ENCODE measurements at places on chromosomes 1 and 21.
A peak's percentile ranks its signal among the peaks of the same experiment; 100 is the strongest.

- DNase-seq: no peak
These were observed 53.9 kb downstream of the UMODL1 start for GRCh38 chr21:42124826-42125570.

- DNase-seq: no peak
These were observed at the start of gene PRELP for GRCh38 chr1:203475012-203475981. TSS of gene PRELP (plus strand) at chr1:203475806. CDS start at chr1:203483185, 7,379 bp downstream.

- DNase-seq: no peak
These were observed 151.7 kb downstream of the PLA2G4A start for GRCh38 chr1:186980400-186980799.

DNA sequence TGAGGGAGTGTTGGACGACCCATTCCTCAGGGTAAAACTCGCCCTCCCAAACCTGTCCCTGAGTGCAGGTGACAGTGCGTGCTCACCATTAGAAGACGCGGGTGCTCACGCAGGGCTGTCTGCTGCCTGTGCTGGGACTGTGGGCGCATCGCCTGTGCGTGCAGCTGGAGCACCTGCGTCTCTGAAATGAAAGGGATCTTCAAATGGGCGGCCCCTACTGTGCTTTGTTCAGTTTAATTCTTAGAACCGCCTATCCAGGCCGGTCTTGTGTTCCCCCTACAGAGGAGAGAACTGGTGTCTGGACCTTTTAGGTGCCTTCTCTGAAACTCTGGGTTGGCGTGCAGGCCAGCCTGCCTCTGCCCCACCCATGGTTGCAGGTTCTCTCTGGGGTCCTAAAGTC is 125.8 kb downstream of the PCBP3 start:
- no peak for DNase-seq

DNA sequence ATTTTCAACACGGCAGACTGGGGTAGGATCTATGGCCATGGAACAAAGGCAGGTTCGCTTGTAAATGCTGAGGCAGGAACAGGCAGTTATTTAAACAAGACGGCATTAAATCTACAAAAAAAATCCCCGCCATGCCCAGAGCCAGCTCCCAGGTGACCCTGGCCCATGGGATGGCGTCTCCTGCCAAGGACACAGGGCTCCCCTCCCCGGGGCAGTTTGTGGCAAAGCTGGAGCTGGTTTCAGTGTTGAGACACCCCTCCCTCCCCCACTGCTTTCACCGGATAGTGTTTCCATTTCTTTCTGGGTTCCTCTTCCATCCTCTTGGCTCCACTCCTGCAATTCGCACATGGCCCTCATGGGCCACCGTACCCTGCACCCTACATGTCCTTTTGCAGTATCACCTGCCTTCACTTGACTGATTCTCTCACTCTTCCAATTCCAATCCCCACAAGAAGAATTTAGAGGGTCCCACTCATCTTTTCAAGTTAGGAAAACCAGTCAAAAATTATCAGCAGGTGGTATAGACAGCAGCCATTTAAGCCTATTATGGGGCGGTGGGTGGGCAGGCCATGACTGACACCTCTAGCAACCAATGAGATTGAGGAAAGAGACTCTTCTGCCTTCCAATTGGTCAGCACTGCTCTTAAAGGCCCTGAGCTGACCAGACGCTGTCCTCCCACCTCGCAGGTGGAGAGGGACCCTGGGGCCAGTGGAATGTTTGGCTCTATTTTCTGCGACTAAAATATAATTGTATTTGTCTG is 52.0 kb downstream of the OLIG1 start:
- DNase-seq: peak; percentile 59

GRCh38 chr1:172286629-172287076 is 133.8 kb upstream of the C1orf105 start:
- peak; percentile 97 for DNase-seq

- DNase-seq: peak; percentile 60
These were observed 26.6 kb upstream of the RD3 start for GRCh38 chr1:211518330-211519289.

DNA sequence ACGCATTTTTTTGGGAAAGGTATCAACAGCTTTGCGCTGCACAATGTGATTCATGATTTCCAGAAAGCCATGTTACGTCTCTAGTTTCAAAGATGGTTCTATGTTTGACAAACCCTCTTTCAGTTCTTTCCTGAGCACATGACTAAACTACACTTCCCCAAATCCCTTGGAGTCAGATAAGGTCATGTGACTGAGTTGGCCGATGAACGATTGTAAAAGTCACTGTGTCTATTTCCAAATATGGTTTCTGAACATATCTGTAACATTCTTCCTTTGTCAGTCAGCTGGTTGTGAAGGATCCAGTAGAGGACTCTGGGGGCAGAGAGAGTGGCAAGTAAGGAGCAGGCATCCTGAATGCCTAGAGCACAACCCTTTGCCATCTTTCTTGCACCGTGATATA is 35.4 kb downstream of the TMPRSS15 start:
- DNase-seq: peak; percentile 61

DNA sequence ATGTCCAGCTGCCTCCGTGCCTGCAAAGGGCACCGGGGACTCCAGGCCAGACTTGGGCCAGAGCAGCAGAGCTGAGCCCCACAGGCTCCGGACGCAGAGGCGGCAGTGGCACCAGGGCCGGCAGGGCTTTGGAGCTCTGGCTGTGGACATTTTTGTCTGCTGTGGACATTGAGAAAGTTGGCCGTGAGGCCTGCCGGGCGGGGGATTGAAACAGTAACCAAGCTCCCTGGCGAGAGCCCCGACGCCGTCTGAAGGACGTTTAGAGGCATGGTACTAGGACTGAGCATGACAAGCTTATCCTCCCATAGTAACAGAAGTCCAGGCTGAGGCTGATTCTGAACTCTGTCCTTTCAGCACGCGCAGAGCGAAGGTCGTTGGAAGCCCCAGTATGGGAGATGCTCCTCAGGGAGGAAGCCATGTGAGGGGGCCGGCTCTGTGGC is 323.8 kb downstream of the AMY1C start:
- DNase-seq: no peak

DNA sequence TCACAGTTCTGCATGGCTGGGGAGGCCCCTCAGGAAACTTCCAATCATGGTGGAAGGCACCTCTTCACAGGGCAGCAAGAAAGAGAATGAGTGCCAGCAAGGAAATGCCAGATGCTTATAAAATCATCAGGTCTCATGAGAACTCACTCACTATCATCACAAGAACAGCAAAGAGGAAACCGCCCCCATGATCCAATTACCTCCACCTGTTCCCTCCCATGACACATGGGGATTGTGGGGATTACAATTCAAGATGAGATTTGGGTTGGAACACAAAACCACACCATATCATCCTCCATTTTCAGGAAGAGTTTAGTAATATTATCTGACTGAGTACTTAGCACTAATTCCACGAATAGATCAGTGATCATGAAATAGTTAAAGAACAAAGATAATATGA is 244.2 kb downstream of the LMO4 start:
- DNase-seq: no peak

- DNase-seq: peak; percentile 99
These were observed 197.9 kb upstream of the SGIP1 start for GRCh38 chr1:66335859-66336640.

Measured in MV-4-11 (cell line).